ENCODE measurements at places on chromosomes 3 and 15.

- no peak for DNase-seq
Measured at GRCh38 chr3:124962403-124962940, 27.9 kb upstream of the MUC13 start.

- no peak for DNase-seq
Measured at GRCh38 chr3:18725668-18726407, 300.7 kb upstream of the SATB1 start.

- no peak for DNase-seq
Measured at GRCh38 chr3:54067055-54067698, 55.2 kb upstream of the CACNA2D3 start.

DNA sequence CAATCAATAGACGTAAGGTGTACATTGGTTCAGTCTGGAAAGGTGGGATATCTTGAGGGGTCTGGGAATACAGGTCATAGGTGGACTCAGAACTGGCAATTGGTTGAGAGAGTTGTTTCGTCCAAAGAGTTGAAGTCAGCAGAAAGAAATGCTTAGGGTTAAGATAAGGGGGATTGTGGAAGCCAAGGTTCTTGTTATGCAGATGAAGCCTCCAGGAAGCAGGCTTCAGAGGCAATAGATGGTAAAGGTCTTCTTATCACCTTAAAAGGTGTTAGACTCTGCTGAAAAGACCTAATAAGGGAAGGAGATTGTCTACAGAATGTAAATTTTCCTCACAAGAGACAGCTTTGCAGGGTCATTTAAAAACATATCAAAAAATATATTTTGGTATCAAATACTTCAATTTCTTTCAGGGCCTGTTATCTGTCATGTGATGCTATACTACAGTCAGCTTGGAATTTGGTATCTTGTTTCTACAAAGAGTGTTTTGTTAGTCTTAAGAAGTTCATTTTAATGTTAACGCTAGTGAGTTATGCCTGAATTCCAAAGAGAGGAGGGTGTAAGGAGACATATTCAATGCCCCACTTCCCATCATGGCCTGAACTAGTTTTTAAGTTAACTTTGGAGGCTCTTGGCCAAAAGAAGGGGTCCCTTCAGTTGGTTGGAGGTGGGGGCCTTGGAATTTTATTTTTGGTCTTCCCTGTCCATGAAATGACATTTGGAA, 378.2 kb upstream of the ROBO2 start:
- DNase-seq: no peak

DNA sequence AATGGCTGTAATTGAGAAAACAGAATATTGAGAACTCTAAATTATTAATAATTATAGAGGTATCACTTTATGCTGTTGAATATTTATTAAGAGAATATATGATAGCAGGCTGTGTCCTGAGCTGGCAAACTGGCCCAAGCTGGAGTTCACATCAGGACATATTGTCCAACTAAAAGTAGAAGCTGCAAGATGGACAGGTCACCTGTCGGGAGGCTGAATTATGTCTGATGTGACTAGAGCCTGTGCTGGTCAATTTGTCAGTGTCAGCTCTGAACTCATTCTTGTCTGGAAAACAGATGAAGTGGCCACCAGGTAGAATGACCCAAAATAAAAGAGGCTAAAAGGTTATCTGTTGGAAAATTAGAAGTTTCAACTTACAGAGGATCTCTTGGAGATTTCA, 392.2 kb downstream of the LRTM1 start:
- no peak for DNase-seq

DNA sequence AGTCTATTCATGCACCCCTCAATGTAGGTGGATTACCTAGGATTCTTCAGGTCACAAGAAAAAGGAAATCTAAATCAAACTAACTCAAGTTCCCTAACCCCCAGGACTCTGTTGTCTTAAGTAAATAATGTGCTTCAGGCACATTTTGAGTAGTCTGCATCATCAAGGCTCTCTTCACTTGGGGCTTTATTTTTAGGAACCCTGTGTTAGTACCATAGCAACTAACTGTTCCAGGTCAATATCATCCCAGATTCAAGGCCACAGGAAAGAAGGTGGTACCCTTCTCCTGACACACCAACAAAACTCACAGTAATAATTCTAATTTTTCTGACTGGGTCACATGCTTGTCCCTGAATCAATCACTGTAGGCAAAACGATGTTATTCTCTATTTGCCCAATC, 218.1 kb downstream of the MAGI1 start:
- DNase-seq: no peak

Measured in activated CD8-positive, alpha-beta memory T cell treated with anti-CD3 and anti-CD28 coated beads for 4 hours (primary cell).